ENCODE measurements at places on chromosomes 3 and 15. TPM values are rescaled to one million over a fixed set of nuclear protein-coding genes. Genes with fewer than 3 reads are reported as not detected.

Gene PRTG
- not detected for total RNA-seq

Gene GOLGA6L2
- not detected for total RNA-seq

- H3K4me3 ChIP-seq, result no peak within 1 kb of the TSS
- peaks cover 2% of the 10 kb centered on the region for H3K4me1 ChIP-seq
- H3K27ac ChIP-seq, result no peak within 1 kb of the TSS
- peaks cover 5% of the 10 kb centered on the region for H3K36me3 ChIP-seq
- H3K27me3 ChIP-seq, result peaks cover 41% of the 10 kb centered on the region
Observed at GRCh38 chr3:133038089-133038730, at the start of gene TMEM108. TMEM108 (plus strand) TSS chr3:133038391.

GRCh38 chr3:4008205-4008604, 209.0 kb downstream of the LRRN1 start:
- H3K4me3 ChIP-seq, result no peak overlapping the region
- H3K27me3 ChIP-seq, result no peaks in the 10 kb centered on the region
- DNase-seq, result no peak
- H3K36me3 ChIP-seq, result peaks cover 2% of the 10 kb centered on the region
- no peaks in the 10 kb centered on the region for H3K4me1 ChIP-seq

DNA sequence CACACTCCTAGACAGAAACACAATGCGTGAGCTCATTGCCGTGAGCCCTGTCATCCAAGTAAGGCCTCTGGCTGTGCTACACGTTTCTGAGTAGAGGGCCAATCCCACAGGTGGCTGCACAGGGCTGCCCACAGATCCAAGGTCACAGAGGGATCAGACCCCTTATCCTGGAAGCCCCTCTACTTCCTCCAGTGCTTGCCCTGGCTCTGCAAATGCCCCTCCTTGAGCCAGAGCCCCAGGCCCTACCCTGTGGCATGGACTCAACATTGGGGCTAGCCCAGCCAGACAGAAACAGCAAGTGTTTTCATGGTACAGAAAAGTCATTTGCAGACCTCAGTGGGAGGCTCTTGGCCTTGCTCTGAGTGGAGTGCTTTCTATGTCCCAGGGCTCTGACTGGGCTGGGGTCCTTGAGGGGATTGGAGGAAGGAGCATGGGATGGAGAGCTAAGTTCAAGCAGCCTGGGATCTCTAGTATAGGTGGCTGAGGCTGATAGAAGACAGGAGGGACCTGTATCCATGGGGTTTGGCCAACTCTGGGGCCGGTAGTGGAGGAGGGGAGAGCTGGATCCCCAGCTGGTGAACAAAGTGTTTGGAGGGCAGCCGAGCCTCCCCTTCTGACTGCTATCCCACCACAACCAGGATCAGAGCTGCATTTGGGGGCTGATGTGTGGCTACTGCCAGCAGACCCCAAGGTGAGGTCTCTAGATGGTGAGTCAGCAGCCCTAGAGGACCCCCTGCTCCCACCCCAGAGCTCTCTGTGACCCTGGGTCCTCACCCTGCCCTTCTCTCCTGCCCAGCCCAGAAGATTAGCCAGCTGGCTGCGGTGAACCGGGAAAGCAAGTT, 38.7 kb downstream of the GOLGA6A start:
- H3K27me3 ChIP-seq, result no peaks in the 10 kb centered on the region
- peaks cover 6% of the 10 kb centered on the region for H3K4me1 ChIP-seq
- H3K36me3 ChIP-seq, result peaks cover 19% of the 10 kb centered on the region
- DNase-seq, result no peak

DNA sequence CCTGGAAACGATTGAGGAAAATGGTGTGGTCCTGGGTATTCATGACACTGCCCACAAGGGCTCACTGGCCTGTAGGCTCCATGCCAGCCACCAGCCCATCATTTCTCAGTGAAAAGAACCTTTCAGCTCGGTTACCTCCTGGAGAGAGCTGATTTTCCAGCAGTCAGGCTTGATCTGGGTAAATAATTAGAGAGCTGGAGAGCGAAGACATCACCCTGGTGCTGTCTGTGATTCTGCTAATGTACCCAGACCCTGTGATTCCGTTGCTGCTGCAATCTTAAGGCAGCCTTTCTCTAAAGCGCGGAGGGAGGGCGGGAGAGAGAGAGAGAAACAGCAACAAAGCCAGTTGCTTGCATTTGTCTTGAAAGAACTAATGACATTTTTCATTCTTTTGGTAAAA, 221.9 kb upstream of the TOPAZ1 start:
- H3K36me3 ChIP-seq, result no peaks in the 10 kb centered on the region
- H3K27ac ChIP-seq, result no peak overlapping the region
- H3K4me3 ChIP-seq, result no peak overlapping the region
- peaks cover 2% of the 10 kb centered on the region for H3K4me1 ChIP-seq

- H3K27me3 ChIP-seq, result no peaks in the 10 kb centered on the region
- no peak overlapping the region for H3K4me3 ChIP-seq
- no peak overlapping the region for H3K27ac ChIP-seq
- no peaks in the 10 kb centered on the region for H3K4me1 ChIP-seq
Observed at GRCh38 chr3:38317192-38317759, 29.3 kb upstream of the XYLB start.

GRCh38 chr3:159910991-159911663, 77.5 kb upstream of the IL12A start:
- peak overlapping the region; percentile 42 for H3K27ac ChIP-seq
- peaks cover 11% of the 10 kb centered on the region for H3K4me1 ChIP-seq
- H3K4me3 ChIP-seq, result peak overlapping the region; percentile 40
- no peaks in the 10 kb centered on the region for H3K36me3 ChIP-seq
- H3K27me3 ChIP-seq, result peaks cover 4% of the 10 kb centered on the region
- no peak for DNase-seq

DNA sequence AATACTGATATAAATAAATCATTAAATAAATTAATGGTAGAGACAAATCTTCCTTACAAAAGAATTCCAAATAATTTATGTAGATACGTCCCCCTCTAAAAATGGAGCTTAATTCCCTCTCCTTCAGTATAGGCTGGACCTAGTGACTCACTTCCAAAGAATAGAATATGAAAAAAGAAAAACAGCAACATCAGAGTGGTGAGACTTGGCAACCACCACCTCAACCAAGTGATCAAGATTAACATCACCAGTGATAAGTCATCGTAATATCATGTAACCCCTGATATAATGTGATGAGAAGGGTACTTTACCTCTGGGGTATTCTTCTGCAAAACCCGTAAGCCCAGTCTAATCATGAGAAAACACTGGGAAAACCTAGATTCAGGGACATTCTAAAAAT, 13.4 kb downstream of the GOLGB1 start:
- no peak overlapping the region for H3K4me3 ChIP-seq
- DNase-seq, result no peak

DNA sequence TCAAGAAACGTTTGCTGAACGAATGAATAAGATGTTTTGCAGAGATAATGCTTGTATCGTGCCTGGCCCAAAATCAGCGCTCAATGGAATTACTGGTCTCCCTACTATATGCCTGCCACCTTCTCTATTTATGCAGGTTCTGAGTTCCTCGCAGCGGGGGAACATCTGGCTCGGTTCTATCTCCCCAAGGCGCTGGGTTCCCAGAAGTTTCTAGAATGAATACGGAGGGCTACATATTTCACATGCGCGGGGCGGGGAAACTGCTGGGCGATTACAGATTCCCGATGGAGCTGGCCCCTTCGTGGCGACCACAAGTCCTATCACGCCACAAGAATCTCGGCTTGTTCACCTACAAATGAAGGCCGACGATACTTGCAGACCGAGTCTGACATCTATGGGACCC, 411 bp upstream of the EIF2B5 start:
- H3K4me3 ChIP-seq, result peak overlapping the region; percentile 99
- no peak for DNase-seq
- H3K36me3 ChIP-seq, result no peaks in the 10 kb centered on the region

GRCh38 chr3:193391902-193392301, 13.3 kb upstream of the ATP13A5 start:
- H3K4me3 ChIP-seq, result no peak overlapping the region
- no peaks in the 10 kb centered on the region for H3K36me3 ChIP-seq
- peaks cover 5% of the 10 kb centered on the region for H3K27me3 ChIP-seq
- DNase-seq, result no peak
- no peak overlapping the region for H3K27ac ChIP-seq
